CD8-positive, alpha-beta T cell (primary cell): ENCODE measurements at places on chromosomes 13 and 19.

- no peak for DNase-seq
Measured at GRCh38 chr13:51451134-51451466, 1.7 kb downstream of the INTS6 start.

DNA sequence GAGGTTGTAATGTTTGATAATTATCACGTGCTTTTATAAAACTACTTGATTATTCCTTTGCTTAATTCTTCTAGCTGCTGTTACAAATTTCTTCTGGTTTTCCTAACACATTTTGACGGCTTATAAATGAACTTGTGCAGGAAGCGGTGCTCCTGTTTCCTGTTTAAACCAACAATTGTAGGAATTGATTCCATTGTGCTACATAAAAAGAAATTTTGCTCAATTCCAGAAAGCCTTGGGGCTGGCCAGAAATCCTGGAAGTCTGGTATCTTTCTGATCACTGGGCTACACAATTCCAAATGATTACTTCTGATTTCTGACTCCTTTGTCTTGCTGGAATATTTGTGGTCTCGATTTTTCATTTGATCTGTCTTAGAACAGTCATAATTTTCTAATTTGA is 14.9 kb downstream of the RFC3 start:
- DNase-seq, result no peak

DNA sequence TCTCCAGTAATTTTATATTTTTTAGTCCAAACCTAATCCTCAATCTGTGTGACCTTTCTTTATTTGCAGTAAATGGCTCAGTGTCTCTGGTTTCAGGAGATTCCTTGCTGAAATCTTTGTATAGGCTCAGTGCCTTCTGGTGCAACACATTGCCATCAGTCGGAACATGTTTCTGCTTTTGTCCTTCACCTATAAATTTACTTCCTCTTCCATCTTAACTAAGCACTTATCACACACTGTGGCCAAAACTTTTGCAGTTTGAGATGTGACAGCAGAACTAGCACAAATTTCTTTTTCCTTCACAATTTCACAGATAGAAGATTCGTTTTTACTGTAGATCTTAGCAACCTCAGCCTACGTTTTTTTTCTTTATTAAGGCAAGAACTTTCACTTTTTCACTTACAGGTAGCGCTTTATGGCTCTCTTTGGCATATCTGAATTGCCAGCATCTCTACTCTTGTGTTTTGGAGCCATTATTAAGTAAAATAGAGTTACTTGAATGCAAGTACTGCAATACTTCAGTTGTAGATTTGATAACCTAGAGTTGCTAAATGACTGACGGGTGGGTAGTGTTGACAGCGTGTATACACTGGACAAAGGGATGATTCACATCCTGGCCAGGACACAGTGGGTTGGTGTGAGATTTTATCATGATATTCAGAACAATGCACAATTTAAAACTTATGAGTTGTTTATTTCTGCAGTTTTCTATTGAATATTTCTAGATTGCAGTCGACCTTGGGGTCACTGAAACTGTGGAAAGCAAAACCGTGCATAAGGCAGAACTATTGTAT is 44.3 kb downstream of the NDFIP2 start:
- no peak for DNase-seq

- DNase-seq, result no peak
Measured at GRCh38 chr19:47416643-47416985, 2.7 kb downstream of the MEIS3 start.

GRCh38 chr13:112060282-112060830 is 6.6 kb upstream of the SOX1 start:
- DNase-seq, result no peak
